Anterior cingulate cortex (tissue), 58 donors: ENCODE measurements at places on chromosomes 12 and 14.

- DNase-seq, result no peak
These were observed 142.8 kb downstream of the FUT8 start for GRCh38 chr14:65555358-65555757.

DNA sequence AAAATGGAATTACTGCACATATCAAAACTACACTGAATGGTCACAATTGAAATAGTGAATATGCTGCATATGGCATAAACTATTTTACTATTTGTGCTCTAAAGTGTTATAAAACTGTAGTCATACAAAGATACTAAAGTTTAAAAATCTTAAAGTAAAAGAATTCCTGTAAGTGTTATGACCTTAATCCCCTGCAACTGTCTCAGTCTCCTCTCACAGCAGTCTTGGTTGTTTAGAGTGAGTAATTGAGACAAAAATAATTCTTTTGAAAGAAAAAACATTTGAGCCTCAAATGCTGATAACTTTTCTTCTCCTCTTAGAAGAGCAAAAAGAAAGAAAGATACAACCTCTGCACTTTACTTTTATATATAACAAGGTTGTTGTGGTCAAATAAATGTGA, 99.9 kb downstream of the SYT1 start:
- DNase-seq, result no peak

DNA sequence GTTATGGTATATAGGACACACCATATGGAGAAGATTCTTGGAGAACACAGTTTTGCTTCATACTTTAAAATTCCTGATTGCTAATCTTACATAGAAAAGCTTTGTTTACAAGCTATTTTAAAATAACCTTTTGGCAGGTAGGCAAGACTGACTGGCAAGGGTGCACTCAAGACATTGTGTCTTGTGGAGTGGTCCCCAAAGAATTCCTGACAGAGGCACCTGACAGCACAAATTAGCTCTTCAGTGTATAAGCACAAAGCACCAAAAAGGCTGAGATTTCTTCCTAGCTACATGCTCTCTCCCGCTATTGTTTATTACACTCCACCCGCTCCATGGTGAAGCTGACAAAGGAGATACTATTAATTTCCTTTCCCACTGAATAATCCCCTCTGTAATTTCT, 139.4 kb downstream of the MON2 start:
- no peak for DNase-seq

DNA sequence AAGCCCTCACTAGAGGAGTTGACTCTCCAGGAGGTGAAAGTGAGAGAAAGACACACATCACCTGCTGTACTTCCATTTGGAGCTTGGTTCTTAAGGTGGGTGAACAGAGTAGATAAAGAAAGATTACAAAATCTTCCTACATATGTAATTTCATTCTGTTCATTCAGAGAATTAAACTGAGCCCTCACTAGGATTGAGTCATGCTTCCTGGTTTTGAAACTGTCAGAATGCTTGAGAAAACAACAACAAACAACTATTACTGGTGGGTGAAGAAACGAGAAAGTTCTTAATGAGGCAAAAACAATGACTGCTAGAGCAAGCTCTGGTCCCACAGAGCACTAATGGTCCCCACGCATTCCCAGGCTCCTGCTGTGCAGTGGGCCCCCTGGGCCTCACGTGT, 841.7 kb downstream of the VRK1 start:
- no peak for DNase-seq

GRCh38 chr12:52920937-52921336, 16.1 kb upstream of the KRT8 start:
- no peak for DNase-seq
